NCI-H1436 (cell line): ENCODE measurements at places on chromosomes 2 and 18.

GRCh38 chr2:42809131-42809818 is 16.9 kb upstream of the HAAO start:
- DNase-seq = peak; percentile 71

DNA sequence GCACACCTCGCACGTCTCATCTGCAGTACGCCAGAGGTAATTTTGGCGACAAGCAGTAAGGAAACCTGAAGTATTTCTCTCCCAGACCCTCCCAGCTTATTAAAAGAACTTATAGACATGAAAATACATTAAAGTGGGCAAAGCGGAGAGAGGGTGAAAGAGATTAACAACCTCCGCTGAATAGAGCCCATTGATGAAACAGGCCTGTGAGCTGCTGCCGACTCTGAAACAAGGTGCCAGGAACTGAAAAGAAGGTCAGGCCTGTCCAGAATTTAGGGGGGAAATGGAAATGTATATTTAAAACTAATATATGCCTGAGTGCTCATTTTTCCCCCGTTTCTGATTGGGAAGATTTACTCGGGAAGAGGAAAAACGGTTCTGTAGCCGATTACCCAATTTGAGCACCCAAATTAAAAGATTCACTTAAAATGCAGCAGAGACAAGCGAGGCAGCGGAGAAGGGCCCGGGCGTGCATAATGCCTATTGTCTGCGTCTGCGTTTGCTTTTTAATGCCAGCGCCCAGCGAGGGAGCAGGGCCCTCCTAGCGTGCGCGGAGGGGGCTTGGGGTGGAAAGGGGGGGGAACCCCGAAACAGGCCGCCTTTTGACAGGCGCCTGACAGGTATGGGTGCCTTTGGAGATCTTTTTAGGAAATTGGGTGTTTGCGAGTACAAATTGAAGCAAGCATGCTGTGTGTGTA is 316.2 kb downstream of the GBX2 start:
- no peak for DNase-seq

GRCh38 chr2:206256706-206257205 is 17.7 kb upstream of the ZDBF2 start:
- no peak for DNase-seq

DNA sequence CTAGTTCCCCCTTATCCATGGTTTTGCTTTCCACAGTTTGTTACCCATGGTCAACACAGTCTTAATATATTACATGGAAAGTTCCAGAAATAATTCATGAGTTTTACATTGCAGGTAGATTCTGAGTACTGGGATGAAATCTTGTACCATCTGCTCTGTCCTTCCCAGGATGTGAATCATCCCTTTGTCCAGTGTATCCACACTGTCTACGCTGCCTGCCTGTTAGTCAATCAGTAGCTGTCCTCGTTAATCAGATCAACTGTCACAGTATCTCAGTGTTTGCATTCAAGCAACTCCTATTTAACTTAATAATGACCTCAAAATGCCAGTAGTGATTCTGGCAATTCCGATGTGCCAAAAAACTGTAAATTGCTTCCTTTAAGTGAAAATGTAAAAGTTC is 76.3 kb downstream of the DYNC1I2 start:
- no peak for DNase-seq

DNA sequence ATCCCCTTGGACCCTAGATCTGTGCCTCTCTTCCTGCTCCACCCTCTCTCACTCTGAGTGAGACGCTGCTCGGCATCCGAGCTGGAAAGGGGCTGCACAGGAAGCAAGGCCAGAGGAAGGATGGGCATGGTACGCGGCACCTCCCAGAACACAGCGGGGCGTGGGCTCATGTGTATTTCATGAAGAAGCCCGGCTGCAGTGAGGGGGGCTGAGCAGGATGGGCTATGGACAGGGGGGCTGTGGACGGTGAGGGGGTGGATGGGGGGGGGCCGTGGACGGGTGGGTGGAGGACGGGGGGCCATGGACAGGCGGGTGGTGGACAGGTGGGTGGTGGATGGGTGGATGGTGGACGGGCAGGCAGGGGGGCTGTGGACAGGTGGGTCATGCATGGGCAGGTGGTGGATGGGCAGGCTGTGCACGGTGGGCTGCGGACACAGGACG is 28.5 kb downstream of the SLC66A2 start:
- no peak for DNase-seq

DNA sequence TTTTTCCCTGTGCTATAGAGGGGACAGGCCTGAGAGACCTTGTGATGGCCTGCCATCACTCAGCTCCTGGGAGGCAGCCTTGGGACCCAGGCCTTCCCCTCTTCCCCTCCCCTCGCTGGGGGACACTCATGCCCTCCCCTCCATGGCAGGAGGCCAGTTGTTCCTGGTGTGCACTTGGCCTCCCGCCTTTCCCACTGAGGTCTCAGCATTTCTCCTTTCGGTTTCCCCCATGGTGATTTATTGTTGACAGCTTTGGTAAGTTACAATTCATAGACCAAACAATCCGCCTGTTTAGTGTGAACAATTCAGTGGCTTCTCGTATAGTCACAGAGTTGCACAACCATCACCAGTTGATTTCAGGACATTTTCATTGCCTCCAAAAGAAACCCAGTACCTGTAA is 10.2 kb upstream of the CNDP1 start:
- no peak for DNase-seq

- DNase-seq = no peak
Measured at GRCh38 chr2:165791421-165792103, 2.5 kb downstream of the GALNT3 start.

- DNase-seq = no peak
Measured at GRCh38 chr2:239897596-239898235, 127.4 kb downstream of the NDUFA10 start.
